ENCODE measurements at places on chromosomes 5 and 9. TPM values are rescaled to one million over a fixed set of nuclear protein-coding genes. Genes with fewer than 3 reads are reported as not detected.

GRCh38 chr5:76691467-76692273 is 24.3 kb upstream of the F2R start:
- no peaks in the 10 kb centered on the region for H3K27me3 ChIP-seq
- no peaks in the 10 kb centered on the region for H3K4me1 ChIP-seq
- no peak for DNase-seq
- no peak overlapping the region for H3K27ac ChIP-seq
- H3K36me3 ChIP-seq, result no peaks in the 10 kb centered on the region

PCDHB2 gene
- total RNA-seq, result 0.24 TPM

GRCh38 chr5:140327589-140327988 is 18.8 kb downstream of the HBEGF start:
- no peaks in the 10 kb centered on the region for H3K27me3 ChIP-seq
- H3K27ac ChIP-seq, result no peak overlapping the region
- no peak for DNase-seq
- no peak overlapping the region for H3K4me3 ChIP-seq
- no peaks in the 10 kb centered on the region for H3K36me3 ChIP-seq

DNA sequence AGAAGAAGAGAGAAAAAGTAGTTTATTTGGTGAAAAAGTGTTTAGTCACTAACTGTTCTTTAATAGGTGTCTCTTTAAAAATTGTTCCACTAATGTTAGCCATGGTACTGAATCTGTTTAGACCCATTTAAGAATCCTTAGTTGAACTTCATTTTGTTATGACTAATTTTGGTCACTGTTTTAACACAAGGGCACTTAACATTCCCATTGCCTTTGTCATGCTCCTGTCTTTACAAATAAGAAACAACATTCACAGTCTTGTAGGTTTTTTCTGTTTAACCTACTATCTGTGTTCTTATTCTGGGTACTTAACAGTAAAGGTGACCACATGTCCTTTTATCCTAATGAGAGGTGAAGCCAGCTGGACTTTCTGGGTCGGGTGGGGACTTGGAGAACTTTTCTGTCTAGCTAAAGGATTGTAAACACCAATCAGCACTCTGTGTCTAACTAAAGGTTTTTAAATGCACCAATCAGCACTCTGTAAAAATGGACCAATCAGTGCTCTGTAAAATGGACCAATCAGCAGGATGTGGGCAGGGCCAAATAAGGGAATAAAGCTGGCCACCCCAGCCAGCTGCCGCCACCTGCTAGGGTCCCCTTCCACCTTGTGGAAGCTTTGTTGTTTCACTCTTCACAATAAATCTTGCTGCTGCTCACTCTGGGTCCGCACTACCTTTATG is 116.7 kb downstream of the WDR70 start:
- H3K27ac ChIP-seq, result no peak overlapping the region
- H3K4me1 ChIP-seq, result no peaks in the 10 kb centered on the region
- peaks cover 6% of the 10 kb centered on the region for H3K36me3 ChIP-seq
- no peak for DNase-seq

DNA sequence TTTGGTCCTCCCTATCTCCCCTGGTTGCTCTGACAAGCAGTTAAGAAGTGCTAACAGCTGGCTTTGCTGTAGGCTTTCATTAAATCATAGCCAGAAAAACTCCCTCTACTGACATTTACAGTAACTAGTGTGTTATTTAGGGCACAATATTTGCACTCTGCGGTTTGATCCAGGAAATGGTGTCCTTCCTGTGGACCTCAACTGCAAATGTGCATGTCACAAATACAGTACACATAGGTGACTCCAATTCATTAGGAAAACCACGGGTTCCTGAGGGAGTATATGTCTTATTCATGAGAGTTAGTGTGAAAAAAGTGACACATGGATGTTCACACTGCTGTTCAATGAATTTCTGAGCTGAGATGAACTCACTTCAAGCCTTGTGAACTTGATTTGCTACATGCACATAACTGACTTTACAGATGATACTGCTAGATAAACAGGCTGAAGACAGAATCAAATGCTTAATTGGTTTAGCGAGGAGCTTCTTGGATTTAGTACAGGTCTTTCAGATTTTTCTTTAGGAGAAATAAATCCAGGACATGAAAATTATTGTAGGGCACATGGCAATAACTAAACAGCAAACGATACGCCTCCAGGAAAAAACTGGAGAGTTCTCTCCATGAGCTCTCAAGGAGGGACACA is 281.5 kb downstream of the EFNA5 start:
- H3K4me3 ChIP-seq, result no peak overlapping the region
- no peaks in the 10 kb centered on the region for H3K27me3 ChIP-seq
- no peaks in the 10 kb centered on the region for H3K36me3 ChIP-seq
- H3K4me1 ChIP-seq, result peaks cover 18% of the 10 kb centered on the region
- peak overlapping the region; percentile 72 for H3K27ac ChIP-seq
- peak; percentile 34 for DNase-seq

FAM163B gene
- 2.0 TPM for total RNA-seq

- no peak for DNase-seq
- H3K4me1 ChIP-seq, result no peaks in the 10 kb centered on the region
- H3K4me3 ChIP-seq, result no peak overlapping the region
- no peak overlapping the region for H3K27ac ChIP-seq
- no peaks in the 10 kb centered on the region for H3K27me3 ChIP-seq
Observed at GRCh38 chr5:32343058-32343672, 30.4 kb upstream of the MTMR12 start.

- no peak overlapping the region for H3K27ac ChIP-seq
- no peak overlapping the region for H3K4me3 ChIP-seq
- no peaks in the 10 kb centered on the region for H3K36me3 ChIP-seq
- no peaks in the 10 kb centered on the region for H3K4me1 ChIP-seq
- DNase-seq, result no peak
Observed at GRCh38 chr5:148793261-148793660, 33.1 kb upstream of the ADRB2 start.

SPINK5 gene
- total RNA-seq, result 3.4 TPM

GRCh38 chr5:172835290-172835993 is 1.4 kb downstream of the ERGIC1 start:
- DNase-seq, result no peak
- peaks cover 76% of the 10 kb centered on the region for H3K4me1 ChIP-seq
- no peaks in the 10 kb centered on the region for H3K27me3 ChIP-seq
- H3K27ac ChIP-seq, result peak overlapping the region; percentile 96

PCDHA10 gene
- under 0.01 TPM for total RNA-seq

- no peaks in the 10 kb centered on the region for H3K36me3 ChIP-seq
- no peaks in the 10 kb centered on the region for H3K27me3 ChIP-seq
- no peak overlapping the region for H3K4me3 ChIP-seq
- DNase-seq, result no peak
Observed at GRCh38 chr5:125198270-125198974, 452.0 kb upstream of the ZNF608 start.

GRCh38 chr5:96823900-96824380 is 16.2 kb upstream of the ERAP1 start:
- no peak overlapping the region for H3K4me3 ChIP-seq
- H3K27ac ChIP-seq, result no peak overlapping the region
- no peaks in the 10 kb centered on the region for H3K36me3 ChIP-seq
- H3K27me3 ChIP-seq, result no peaks in the 10 kb centered on the region

GRCh38 chr5:38208782-38209378 is 49.5 kb upstream of the EGFLAM start:
- no peaks in the 10 kb centered on the region for H3K4me1 ChIP-seq
- peaks cover 2% of the 10 kb centered on the region for H3K27me3 ChIP-seq
- DNase-seq, result peak; percentile 27
- H3K36me3 ChIP-seq, result no peaks in the 10 kb centered on the region
- no peak overlapping the region for H3K27ac ChIP-seq

DNA sequence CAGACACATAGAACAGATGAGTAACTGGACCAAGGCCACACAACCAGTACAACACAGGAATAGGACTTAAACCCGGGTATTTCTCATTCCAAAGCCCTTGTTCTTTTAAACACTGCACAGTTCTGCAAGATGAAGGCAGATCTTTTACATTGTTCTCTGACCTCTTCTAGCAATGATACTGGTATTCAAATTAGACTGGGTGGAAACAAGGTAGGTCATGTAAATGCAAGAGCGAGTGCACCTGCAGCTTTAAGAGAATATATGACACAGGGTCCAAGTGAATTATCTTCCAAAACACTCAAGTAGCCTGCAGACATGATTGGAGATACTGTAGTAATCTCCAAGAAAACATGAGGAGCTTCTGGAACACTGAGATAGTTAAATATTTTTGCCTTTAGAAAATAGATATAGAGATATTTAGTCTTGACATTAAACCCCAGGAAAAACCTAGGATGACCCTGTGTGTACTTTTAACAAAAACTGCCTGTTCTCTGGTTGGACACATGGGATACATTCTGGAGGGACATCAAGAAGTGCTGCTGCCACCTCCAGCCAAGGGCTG is 130.6 kb upstream of the EPB41L4A start:
- DNase-seq, result no peak
- no peak overlapping the region for H3K27ac ChIP-seq
- no peaks in the 10 kb centered on the region for H3K4me1 ChIP-seq
- H3K36me3 ChIP-seq, result no peaks in the 10 kb centered on the region
- no peak overlapping the region for H3K4me3 ChIP-seq

DNA sequence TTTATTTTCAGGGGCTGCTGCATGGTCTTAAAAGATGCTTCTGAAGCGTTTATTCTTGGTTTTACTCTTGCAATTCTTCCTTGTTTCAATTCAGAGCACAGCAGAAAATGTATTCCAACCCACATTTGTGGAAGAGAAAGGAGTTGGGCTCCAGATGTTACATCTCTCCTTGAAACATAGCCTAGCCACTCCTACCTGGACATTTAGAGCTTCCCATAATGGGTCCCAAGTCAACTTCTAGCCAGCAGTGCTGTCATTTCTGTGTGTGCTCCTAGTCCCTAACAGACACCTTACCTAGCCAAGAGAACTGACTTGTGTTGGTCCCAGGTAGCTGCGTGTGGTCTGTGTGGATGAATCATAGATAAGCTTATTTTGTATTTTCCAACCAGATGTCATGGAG is 61.2 kb upstream of the ANKRD55 start:
- H3K4me1 ChIP-seq, result no peaks in the 10 kb centered on the region
- no peak overlapping the region for H3K27ac ChIP-seq
- no peaks in the 10 kb centered on the region for H3K27me3 ChIP-seq
- no peak overlapping the region for H3K4me3 ChIP-seq

DNA sequence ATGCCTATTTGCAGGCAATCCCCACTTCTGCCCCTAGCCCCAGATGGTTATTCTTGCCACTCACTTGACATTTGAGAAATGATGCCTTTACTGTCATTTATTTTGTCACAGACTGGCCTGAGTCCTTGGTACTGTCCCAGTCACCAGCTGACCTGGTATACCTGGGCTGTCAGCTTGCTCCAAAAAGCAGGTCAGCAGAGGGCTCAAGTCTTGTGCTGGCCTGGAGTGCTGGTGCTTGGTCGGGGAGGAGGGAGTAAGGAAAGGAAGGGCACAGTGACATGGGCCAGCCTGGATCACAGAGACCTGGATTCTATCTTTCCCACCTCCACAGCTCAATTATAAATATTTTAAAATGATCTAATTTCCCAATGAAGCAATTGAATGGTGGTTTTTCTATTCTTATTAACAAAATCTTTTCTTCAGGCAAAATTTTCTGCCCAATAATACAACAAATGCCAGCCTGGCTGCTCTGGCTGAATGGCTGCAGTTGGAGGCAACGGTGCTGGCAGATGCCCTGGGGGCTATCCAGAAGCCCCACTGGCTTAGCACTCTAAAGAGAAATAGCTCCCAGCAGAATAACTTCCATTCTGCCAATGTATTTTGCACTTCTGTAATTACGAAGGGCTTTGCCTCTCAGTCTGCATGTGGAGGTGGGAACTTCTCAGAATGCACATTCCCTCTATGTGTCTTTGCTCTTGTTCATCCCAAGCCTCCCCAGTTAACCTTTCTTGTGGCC is 160.6 kb downstream of the GADD45G start:
- H3K27ac ChIP-seq, result no peak overlapping the region
- H3K27me3 ChIP-seq, result peaks cover 2% of the 10 kb centered on the region
- no peak overlapping the region for H3K4me3 ChIP-seq
- no peaks in the 10 kb centered on the region for H3K36me3 ChIP-seq

GRCh38 chr5:124922255-124922975 is 176.0 kb upstream of the ZNF608 start:
- DNase-seq, result no peak
- H3K27me3 ChIP-seq, result no peaks in the 10 kb centered on the region
- H3K27ac ChIP-seq, result no peak overlapping the region
- H3K4me3 ChIP-seq, result no peak overlapping the region

DNA sequence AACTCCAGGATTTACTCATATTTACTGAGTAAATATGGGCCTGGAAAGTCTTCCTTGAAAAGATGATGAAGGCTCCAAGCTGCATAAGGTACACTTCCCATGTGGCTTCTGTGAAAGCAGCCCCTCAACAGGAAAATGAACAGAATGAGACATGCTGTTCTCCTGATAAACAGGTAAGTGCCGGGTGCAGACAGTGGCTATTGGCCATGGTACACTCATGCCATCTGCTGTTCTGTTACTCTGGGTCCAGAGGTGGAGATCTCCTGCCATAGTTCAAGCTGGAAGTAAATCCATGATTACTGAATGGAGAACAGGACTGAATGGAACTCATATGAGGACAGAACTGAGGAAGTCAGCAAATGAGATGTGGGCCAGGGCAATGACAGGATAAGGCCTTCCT is 103.6 kb downstream of the SLIT3 start:
- no peak overlapping the region for H3K27ac ChIP-seq
- H3K4me3 ChIP-seq, result no peak overlapping the region
- DNase-seq, result no peak
- no peaks in the 10 kb centered on the region for H3K4me1 ChIP-seq
- H3K36me3 ChIP-seq, result no peaks in the 10 kb centered on the region
- H3K27me3 ChIP-seq, result no peaks in the 10 kb centered on the region

DNA sequence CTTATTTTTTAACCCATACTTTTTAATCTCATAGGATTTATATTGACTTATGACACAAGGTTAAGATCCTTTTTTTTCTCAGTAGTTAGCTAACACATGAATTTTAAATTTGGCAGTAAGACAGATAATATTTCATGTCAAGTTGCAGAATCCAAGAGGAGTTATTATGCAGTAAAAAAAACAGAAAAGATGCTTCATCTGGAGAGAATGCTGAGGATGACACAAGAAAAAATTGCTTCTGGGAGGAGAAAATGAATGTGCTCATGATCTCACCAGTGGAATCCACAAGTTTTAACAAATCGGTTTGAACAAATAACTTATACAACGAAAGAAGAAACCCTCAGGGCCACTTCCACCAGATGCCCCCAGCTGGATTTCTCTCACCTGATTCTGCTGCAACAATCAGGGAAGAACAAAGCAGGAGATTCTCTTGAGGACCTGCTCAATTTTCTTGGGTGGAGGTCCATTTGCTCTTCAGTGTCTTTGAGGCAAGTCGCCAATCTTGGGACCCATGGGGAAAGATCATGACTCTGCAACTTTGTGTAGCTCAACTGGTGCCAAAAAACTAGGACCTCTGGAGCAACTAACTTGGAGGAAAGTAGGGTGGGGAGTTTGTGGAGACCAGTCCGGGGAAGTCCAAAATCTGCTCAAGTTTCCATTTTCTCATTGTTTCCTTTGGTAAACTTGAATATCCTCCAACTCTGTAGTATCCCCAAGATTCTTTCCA is 50.5 kb upstream of the TNFSF15 start:
- DNase-seq, result no peak
- H3K27me3 ChIP-seq, result no peaks in the 10 kb centered on the region
- no peak overlapping the region for H3K4me3 ChIP-seq
- no peaks in the 10 kb centered on the region for H3K36me3 ChIP-seq

GRCh38 chr5:111719773-111720172 is 37.2 kb downstream of the NREP start:
- H3K4me1 ChIP-seq, result no peaks in the 10 kb centered on the region
- no peak for DNase-seq
- no peak overlapping the region for H3K27ac ChIP-seq
- no peak overlapping the region for H3K4me3 ChIP-seq

GRCh38 chr9:37859043-37859442 is 44.9 kb downstream of the SLC25A51 start:
- no peak overlapping the region for H3K27ac ChIP-seq
- no peaks in the 10 kb centered on the region for H3K27me3 ChIP-seq
- DNase-seq, result no peak
- H3K36me3 ChIP-seq, result peaks cover 23% of the 10 kb centered on the region

HTR4 gene
- not detected for total RNA-seq

All from thymus (tissue), 14 donors.